HL-60 (cell line): ENCODE measurements at places on chromosomes 3 and 15.

GRCh38 chr3:21328711-21329390 is 422.2 kb downstream of the ZNF385D start:
- no peak for DNase-seq

DNA sequence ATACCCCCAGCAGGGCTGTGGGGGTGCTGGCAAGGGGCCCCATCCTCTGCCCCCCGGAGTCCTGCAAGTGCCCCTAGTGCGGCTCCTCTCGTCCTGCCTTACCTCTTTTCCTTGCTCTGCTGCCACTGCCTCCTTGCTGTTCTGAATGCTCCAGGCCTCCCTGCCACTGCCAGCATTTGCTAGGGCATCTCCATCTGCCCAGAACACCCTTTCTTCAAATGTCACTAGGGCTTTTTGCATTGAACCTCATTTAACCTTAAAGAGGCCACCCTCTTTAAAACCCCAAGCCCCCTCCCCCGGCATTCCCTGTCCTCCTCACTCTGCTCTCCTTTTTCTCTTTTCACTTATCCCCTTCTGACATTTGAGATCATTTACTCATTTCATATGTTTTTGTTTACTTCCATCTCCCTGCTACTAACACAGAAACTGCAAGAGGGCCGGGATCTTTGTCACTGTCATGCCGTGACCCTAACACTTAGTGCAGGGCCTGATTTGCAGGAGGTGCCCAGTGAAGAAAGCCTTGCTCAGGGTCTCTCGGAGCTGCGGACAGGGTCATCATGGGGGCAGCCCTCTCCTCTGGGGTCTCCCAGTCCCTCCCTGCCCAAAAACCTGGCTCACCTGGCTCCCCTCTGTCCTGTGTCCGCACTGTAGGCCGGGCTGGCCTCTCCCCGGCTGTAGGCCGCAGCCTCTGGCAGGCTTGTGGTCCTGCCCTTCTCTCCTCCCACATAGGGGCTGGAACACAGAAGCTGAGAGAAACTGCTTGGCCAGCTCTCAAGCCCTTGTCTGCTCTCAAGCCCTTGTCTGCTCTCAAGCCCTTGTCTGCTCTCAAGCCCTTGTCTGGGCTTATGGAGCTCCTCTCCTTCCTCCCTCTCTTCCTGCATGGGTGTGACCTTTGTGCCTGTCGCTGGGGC is at the start of gene ACOX2:
Gene ACOX2 (minus strand): TSS at position 690 of the 911 bp plus-strand sequence. CDS start 2,084 bp downstream, outside the sequence.
- no peak for DNase-seq

DNA sequence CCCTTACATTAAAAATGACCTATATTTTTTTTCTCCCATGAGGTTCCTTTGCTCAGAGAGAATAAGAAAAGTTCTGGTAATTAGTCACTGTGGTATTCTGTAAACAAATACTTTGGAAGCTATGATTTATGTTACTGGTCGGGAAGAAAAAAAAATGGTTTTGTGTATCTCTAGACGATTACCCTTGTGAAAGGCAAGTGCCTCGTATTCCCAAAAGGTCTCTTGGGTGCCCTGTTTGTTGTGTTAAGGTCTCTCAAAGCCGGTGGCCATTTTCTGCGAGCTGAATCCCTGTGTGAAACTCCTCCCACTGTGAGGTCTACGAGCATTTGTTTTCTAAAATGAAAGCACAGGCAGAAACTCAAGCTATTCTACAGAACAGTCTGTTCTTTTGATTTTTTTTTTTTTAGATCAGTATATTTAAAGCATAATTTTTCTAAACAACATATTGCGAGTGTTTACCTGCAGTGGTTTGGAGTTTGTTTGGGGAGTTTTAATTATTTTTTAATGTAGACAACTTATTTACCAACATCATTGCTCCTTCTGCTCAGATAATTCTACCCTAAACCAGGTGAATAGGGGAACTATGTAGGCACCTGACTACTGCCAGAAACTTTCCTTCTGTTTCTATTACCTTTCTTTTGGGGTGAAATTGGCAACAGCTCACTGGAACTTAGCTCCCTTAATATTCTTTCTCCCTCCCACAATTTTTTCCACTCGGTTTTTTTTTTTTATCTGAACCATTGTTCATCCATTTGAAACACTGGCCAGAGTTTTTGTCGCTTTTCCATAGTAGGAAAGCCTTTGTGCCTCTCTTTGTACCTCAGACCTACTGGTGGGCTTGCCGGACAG is 44.0 kb downstream of the ZBTB38 start:
- no peak for DNase-seq

DNA sequence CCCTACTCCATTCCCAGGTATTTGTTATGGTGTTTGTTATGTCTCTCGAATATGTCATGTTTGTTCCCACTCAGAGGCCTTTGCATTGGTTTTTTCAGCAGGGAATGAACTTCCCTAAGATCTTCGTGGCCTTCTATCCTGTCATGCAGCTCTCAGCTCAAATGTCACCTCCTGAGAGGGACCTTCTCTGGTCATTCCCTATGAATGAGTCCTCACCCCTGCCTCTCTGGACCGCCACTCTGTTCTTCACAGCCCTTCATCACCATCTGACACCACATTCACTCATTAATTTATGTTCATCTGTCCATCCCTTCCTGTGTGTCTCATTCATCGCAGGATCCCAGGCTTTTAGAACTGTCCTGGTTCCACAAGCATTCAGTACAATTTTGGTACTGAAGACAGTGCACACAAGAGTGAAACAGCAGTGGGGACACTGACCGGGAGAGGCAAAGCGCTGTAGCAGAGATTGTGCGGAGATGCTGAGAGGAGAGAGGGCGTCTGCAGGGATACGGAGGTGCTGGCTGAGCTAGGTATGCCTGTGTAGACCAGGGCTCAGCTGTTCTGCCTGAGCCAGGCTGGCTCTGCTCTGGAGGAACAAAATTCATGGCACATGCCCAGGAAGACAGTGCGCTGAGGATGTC is 132.3 kb downstream of the CHCHD6 start:
- DNase-seq = no peak

DNA sequence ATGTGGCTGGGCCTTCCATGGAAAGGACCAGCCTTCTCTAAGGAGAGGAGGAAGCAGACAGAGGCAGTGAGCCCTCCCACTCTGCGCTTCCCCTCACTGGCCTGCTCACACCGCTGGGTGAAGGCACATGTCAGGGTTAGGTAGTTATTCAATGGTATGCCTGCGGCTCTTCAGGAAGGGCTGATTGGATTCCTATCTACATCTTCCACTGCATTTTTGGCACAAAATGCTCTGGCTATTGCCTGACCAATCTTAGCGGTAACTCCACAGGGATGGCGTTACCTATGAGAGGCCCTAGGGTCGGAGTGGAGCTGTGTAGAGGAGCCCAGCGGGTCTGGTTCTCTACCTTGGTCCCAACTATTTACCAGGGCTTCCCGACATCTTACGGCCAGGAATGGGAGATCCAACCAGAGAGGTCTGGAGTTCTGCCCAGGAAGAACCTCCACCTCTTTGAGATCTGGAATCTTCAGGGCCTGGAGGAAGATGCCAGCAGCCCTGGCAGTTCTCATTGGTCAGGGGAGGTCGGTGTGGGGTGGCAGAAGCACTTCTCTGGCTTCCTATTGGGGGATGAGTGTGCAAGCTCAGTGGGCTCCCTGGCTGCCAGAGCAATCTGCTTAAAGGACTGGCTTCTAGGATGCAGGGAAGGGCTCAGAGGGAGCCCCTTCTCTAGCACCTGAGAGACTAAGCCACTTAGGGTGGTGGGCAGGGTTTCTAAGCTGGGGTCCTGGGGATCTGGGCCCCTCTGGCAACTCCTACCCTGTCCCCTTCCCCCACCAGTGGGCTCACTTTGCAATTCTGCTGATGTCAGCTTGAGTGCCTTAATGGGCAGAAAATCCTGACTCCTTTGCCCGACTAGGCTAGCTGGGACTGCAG is 24.3 kb downstream of the SNX33 start:
- DNase-seq = no peak

DNA sequence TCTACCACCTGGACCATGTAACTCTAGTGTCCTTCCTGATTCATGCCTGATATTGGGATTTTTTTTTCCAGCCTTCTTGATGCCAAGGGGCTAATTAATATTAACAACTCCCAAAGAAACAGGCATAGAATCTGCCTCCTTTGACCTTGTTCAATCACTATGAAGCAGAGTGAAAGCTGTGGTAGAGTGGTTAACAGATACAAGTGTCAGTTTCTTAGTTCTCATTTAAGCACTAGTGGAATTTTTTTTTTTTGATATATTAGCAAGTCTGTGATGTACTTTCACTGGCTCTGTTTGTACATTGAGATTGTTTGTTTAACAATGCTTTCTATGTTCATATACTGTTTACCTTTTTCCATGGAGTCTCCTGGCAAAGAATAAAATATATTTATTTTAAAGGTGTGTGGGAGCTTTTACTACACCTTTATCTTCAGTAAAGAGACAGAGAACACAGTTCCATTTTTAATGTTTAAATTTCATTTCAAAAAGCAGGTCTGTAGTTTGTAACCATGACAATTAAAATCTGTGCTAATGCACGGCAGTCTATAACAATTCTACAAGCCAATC is 67.1 kb downstream of the TOP2B start:
- DNase-seq = no peak

GRCh38 chr15:95304151-95304946 is 1026.2 kb upstream of the NR2F2 start:
- no peak for DNase-seq

GRCh38 chr15:28896951-28897350 is 11.2 kb downstream of the APBA2 start:
- no peak for DNase-seq

DNA sequence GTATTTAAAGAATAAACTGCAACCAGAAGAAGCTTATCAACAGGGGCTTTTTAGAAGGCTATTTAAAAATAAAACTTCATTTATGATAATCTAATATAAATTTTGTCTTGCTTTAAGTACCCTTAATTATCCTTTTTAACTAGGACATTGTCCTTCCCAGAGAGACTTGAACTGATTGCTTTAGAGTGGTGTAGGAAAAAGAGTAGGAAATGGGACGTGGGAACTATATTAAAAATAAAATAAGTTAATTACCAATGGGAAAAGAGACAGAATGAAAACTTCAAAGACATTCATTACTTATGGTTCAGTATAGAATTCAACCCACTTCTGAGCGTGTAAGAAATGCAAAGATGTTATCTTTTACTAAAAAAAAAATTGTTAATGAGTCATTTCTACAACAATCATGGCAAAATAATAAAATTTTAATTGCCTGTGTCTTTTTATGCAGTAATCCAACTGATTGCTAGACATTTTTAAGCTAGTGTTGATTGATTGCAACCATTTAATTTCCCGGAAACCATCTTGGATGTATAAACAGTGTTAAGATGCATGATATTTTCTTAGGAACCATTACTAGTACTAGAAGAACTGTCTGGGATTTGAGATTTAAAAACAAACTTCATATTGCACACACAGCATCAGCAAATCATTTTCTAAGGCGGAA is 298.8 kb upstream of the UMPS start:
- DNase-seq = no peak

DNA sequence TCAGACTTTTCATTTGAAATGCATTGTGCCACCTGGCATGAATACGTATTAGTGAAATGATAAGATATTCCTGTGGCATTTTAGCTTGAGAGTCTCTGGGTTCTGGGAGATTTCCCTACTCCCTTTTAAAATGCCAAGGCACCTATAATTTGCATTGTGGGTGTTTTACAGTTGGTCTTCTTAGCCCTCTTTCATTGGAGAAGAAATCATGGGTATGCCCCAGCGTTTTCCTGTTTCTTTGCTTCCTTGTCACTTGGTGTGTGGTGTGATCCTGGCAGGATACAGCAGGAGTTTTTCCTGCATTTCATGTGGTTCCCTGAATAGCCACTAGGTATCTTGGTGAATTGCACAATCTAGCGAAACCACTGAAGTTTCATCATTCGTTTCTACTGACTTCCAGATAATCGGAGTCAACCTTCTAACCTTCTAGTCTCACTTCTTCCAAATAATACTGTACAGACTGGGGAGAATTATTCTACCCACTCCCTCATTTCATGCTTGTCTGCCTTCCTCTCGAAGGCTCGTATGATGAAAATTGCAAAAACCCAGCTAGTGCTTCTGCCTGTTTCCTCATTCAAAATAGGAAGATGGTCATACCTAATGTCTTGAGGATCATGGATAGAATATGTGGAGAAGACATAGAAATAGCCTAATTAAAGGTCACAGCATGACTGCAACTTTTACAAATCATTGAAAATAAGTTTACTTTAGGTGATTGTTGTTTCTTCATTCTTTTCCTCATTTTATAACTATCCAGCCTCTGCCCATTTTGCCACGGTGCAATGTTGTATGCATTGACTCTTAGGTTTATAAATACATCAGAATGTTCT is 2.6 kb downstream of the BHLHE40 start:
- peak; percentile 69 for DNase-seq

- DNase-seq = no peak
Observed at GRCh38 chr15:77104155-77104554, 33.2 kb upstream of the TSPAN3 start.

DNA sequence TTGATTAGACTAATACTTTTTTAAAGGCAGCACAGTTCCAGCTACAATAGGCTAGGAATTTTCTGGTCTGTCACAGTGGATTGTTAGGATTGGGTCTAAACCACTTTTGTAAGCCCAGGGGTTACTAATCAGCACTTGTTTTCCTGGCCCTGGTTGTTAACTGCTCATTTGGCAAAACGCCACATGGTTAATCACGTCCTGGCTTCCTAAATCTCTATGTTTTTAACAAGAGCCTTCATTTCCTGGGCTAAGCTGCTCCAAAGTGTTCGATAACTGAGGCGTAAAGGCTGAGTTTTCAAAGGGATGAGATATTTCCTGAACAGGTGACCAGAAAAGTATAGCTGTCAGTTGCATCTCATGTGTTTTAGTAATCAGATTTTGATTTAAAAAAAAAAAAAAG is 38.9 kb upstream of the CLRN1 start:
- DNase-seq = no peak

GRCh38 chr3:172202797-172203196 is 163.4 kb downstream of the FNDC3B start:
- no peak for DNase-seq

GRCh38 chr3:3109407-3110298 is 521 bp downstream of the IL5RA start:
- DNase-seq = peak; percentile 8

- DNase-seq = no peak
Observed at GRCh38 chr15:90713081-90713480, 4.1 kb upstream of the BLM start.

DNA sequence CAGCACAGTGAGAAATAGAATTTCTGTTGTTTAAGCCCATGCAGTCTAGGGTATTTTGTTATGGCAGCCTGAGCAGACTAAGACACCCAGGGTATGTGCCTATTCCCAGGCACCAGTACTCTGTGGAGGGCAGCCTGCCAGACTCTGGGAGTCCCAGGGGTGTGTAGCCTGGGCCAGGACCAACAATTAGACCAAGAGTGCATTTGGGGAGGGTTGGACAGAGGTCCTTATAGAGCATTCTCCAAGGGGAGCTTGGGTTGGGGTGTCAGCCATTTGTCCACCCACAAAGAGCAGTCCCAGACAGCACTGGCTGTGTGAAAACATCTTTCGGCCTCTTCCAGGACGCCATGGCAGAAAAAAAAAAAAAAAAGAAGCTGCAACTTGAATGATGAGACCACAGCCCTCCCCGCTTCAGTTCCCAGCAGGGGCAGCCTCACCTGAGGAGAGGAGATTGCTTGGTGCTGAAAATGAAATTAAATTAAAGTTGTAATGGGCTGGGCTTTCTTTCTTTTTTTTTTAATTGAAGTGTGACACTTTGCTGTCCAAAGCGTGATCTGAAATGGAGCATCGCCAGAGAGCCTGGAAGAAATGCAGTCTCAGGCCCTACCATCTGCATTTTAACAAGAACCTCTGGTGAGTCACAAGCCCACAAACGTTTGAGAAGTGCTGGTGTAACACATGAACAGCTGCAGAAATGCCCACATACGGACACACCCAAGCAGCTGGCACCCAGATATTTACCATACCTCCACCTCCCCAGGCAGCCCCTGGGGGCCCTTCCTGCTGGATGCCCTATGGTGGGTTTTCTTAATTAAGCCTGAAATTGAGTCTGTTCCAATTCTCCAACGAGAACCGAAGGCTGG is 21.3 kb upstream of the CAV3 start:
- no peak for DNase-seq
